ENCODE measurements at places on chromosomes 12 and 14. TPM values are rescaled to one million over a fixed set of nuclear protein-coding genes. Genes with fewer than 3 reads are reported as not detected.

GRCh38 chr14:55556929-55557623, 22.9 kb upstream of the KTN1 start:
- H3K4me1 ChIP-seq: peaks cover 5% of the 10 kb centered on the region
- no peaks in the 10 kb centered on the region for H3K27me3 ChIP-seq

- H3K36me3 ChIP-seq: no peaks in the 10 kb centered on the region
- H3K4me3 ChIP-seq: no peak overlapping the region
- no peak overlapping the region for H3K27ac ChIP-seq
- H3K27me3 ChIP-seq: no peaks in the 10 kb centered on the region
These were observed 78.5 kb downstream of the MDGA2 start for GRCh38 chr14:47596860-47597259.

GRCh38 chr12:104536841-104537240, 80.1 kb downstream of the CHST11 start:
- no peaks in the 10 kb centered on the region for H3K36me3 ChIP-seq
- H3K4me3 ChIP-seq: no peak overlapping the region
- peaks cover 10% of the 10 kb centered on the region for H3K4me1 ChIP-seq

- peaks cover 11% of the 10 kb centered on the region for H3K4me1 ChIP-seq
- H3K4me3 ChIP-seq: peak overlapping the region; percentile 88
- no peaks in the 10 kb centered on the region for H3K27me3 ChIP-seq
These were observed 25.7 kb downstream of the KLRK1 start for GRCh38 chr12:10363914-10364814.

DNA sequence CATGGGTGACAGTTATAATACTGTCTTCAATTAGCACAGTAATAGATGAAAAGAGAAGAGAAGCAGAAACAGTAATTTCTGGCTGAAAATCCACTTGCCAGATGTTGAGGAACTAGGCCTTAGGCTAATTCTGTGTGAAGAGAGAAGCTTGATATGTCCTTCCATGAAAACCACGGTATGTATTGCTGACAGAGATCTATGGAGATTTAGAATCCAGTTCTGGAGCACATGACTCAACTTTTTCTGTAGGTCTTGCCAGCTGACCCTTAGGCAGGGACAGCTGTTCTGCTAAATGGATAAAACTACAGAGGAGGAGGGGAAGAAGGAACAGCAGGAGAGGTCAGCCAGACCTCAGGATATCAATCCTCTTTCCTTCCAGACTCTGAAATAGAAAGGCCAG, 211.5 kb downstream of the PRKD1 start:
- peaks cover 3% of the 10 kb centered on the region for H3K36me3 ChIP-seq
- H3K27ac ChIP-seq: no peak overlapping the region

GRCh38 chr12:5511644-5512600, 80.0 kb downstream of the NTF3 start:
- H3K4me1 ChIP-seq: peaks cover 7% of the 10 kb centered on the region
- H3K27ac ChIP-seq: no peak overlapping the region
- peak overlapping the region; percentile 46 for H3K4me3 ChIP-seq
- DNase-seq: no peak

DNA sequence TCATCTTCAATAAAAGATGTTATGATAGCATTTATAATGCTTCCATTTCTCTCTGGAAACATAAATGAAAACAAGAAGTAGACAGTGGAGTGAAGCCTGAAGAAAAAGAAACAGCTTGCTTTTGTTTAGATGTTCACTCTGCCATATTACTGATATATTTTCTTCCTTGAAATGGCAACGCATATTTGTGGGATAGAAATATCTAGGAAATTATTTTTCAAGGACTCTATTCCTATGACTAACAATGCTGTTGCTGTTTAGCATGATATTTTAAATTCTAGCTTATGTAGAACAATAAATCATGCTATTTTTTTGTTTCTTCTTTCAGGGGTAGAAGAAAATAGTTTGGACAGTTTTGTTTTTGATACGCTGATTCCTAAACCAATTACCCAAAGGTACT, 359.0 kb downstream of the NAV3 start:
- H3K36me3 ChIP-seq: no peaks in the 10 kb centered on the region
- no peak overlapping the region for H3K27ac ChIP-seq
- no peaks in the 10 kb centered on the region for H3K27me3 ChIP-seq
- no peak overlapping the region for H3K4me3 ChIP-seq

GRCh38 chr14:102314242-102315011, 5.1 kb upstream of the ZNF839 start:
- H3K4me3 ChIP-seq: peak overlapping the region; percentile 75
- H3K27ac ChIP-seq: no peak overlapping the region
- no peaks in the 10 kb centered on the region for H3K27me3 ChIP-seq
- peaks cover 42% of the 10 kb centered on the region for H3K4me1 ChIP-seq

- H3K4me1 ChIP-seq: peaks cover 16% of the 10 kb centered on the region
- peak overlapping the region; percentile 72 for H3K27ac ChIP-seq
- peaks cover 45% of the 10 kb centered on the region for H3K36me3 ChIP-seq
- DNase-seq: peak; percentile 80
These were observed 16.3 kb downstream of the DYNC1H1 start for GRCh38 chr14:101980700-101981099.

GRCh38 chr14:92695562-92695961, 52.9 kb downstream of the LGMN start:
- H3K4me1 ChIP-seq: peaks cover 19% of the 10 kb centered on the region
- H3K27ac ChIP-seq: no peak overlapping the region
- DNase-seq: no peak
- no peak overlapping the region for H3K4me3 ChIP-seq
- H3K27me3 ChIP-seq: no peaks in the 10 kb centered on the region
- no peaks in the 10 kb centered on the region for H3K36me3 ChIP-seq

DACT1 gene
- 36.1 TPM for total RNA-seq

POTEM gene
- not detected for total RNA-seq

TSHR gene
- total RNA-seq: not detected

C1RL gene
- 134 TPM for total RNA-seq

NFE2 gene
- total RNA-seq: not detected

ANKS1B gene
- 65.9 TPM for total RNA-seq

RNU7-1 gene
- total RNA-seq: not detected

Measured in thoracic aorta (tissue), 2 donors.